Endothelial cell of coronary artery (primary cell): ENCODE measurements at places on chromosomes 7 and 10. TPM values are rescaled to one million over a fixed set of nuclear protein-coding genes. Genes with fewer than 3 reads are reported as not detected.

Gene PROSER2
- total RNA-seq: 4.0 and 5.0 TPM in 2 replicates

Gene OR2AE1
- total RNA-seq: 0.09 and 0.18 TPM in 2 replicates

Gene LRRC61
- 0.19 TPM in 1 of 2 replicates, not detected in the other for total RNA-seq

Gene CDK6
- total RNA-seq: 20.2 and 27.0 TPM in 2 replicates

Gene MBL2
- total RNA-seq: not detected in 2 replicates

Gene RELN
- total RNA-seq: 1.9 and 3.4 TPM in 2 replicates

Gene PLPP4
- total RNA-seq: 10.4 and 11.0 TPM in 2 replicates

Gene TRIM74
- total RNA-seq: 0.19 TPM in 1 of 2 replicates, not detected in the other

Gene ARHGAP21
- total RNA-seq: 43.2 and 47.4 TPM in 2 replicates

Gene PTPRN2
- total RNA-seq: 0.18 and 0.85 TPM in 2 replicates

Gene IFIT1B
- not detected in 2 replicates for total RNA-seq

Gene ACTL6B
- not detected in 2 replicates for total RNA-seq

Gene ZDHHC16
- total RNA-seq: 37.6 and 41.4 TPM in 2 replicates

Gene MEIG1
- total RNA-seq: not detected in 2 replicates
